Adrenal gland (tissue), 19 donors: ENCODE measurements at places on chromosomes 7 and 10. TPM values are rescaled to one million over a fixed set of nuclear protein-coding genes. Genes with fewer than 3 reads are reported as not detected.

PAX4 gene
- not detected for total RNA-seq

TAS2R5 gene
- total RNA-seq = 0.61 TPM

VGF gene
- total RNA-seq = 1.7 TPM

CRYGN gene
- total RNA-seq = not detected

SSC4D gene
- total RNA-seq = 10.7 TPM

PTPRZ1 gene
- 0.39 TPM for total RNA-seq

GOLGA7B gene
- 0.61 TPM for total RNA-seq

CDK1 gene
- 2.6 TPM for total RNA-seq

WDR86 gene
- total RNA-seq = 2.6 TPM

EPHA1 gene
- 0.29 TPM for total RNA-seq

NXPH1 gene
- total RNA-seq = 40.6 TPM

DNA sequence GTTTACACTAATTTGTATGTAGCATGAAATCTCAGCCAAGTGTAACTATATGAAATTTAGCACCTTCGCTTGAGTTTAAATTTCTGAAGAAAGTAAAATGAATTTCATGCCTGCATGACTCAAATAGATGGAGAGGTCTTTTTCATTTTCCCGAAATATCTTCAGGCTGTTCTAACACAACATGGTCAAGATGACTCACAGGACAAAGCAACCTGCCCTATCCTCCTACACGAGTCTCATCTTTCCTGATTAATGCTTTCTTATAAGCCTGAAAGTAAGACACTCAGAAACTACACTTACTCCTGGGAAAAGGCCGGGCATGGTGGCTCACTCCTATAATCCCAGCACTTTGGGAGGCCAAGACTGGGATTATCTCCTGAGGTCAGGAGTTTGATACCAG is 41.2 kb downstream of the CH25H start:
- DNase-seq = no peak

GRCh38 chr7:139850906-139851305 is 21.8 kb downstream of the TBXAS1 start:
- DNase-seq = no peak

- no peak for DNase-seq
Measured at GRCh38 chr7:157731126-157731525, 394.3 kb downstream of the DNAJB6 start.

DNA sequence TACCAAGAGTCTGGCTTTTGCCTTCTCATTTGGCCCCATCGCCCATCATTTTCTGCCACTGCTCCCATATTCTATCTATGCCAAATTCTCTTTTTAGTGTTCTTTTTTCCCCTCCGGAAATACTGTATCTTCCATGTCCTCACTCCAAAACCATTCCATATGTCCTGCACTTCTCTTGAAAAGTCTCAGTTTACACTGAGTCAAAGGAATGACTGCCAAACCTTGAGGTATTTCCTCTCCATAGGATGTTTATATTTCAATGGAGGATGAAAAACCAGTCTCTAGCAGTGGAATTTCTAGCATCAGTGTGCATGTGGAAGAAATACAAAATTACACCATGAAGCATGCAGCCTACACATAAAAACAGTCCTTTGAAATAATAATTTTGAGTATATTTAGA is 121.4 kb upstream of the PHYHIPL start:
- DNase-seq = no peak

GRCh38 chr10:51301644-51302043 is 227.4 kb downstream of the PRKG1 start:
- DNase-seq = no peak

DNA sequence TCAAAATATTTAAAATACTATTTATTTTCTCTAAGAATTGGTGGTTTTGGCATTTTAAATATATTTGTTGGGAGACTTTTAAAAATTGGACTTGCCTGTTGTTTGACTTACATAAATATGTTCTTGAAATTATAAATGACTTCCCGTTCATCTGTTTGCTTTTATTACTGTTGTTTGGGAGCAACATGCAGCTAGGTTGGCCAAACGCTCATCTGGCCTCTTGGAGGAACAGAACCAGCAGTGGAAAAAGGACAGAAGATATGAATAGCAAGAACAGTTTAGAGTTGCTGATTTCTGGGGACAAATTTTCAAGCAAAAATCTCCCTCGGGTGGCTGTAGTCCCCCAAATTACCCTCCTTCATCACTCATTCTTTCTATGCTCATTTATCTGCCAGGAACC is 41.6 kb downstream of the PLXDC2 start:
- DNase-seq = no peak

- DNase-seq = no peak
Measured at GRCh38 chr10:4771554-4772201, 54.3 kb upstream of the AKR1E2 start.

- DNase-seq = no peak
Measured at GRCh38 chr7:112362731-112363131, 87.5 kb upstream of the IFRD1 start.

DNA sequence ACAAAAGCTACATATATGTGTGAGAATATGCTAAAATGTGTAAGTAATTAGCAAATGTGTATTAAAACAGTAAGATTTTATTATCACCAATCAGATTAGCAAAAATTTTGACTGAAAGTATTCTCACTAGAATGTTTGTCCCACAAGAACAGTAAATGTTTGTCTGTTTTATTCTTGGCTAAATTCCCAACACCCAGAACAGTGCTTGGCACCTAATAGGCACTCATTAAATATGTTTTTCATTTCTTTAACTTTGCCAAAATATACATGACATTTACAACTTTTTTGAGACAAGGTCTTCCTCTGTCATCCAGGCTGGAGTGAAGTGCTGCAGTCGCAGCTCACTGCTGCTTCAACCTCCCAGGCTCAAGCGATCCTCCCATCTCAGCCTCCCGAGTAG is 143.6 kb downstream of the EBF3 start:
- DNase-seq = no peak

- peak; percentile 59 for DNase-seq
Measured at GRCh38 chr7:79055722-79056415, 397.6 kb downstream of the MAGI2 start.

DNA sequence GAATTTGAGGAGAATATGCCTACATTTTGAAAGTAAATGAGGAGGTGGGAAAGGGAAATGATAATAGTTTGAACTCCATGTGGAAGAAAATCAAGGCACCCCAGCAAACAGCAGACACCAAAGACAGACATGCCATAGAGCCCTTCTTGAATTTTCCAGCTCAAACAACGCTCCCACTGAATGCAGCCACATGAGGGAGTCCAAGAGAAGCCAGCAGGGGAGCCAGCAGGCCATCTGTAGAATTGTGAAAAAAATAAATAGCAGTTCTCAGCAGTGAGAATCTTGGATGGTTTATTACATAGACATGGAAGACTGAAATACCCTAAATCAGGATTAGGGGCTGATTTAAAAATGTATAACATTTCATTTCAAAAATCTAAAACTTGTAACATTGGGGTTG is 1567.3 kb upstream of the LRRTM3 start:
- no peak for DNase-seq

DNA sequence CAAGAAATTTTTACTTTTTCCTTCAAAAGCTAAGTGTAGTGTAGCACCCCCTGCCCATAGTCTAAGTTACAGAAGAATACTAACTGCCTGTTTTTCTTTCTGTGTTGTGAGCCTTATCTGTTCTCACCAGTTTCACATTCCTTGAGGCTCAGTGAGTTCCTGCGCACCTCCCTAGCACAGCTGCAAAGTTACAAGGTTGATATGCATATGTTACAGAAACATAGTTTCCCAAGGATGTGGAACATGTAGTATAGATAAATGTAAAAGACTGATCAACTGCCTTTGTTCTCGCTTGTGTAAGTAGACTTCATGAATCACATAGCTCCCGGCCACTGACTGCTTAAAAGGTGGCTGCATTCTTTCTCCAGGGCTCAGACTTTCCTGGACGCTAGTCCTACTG is 6.7 kb upstream of the ZNF33B start:
- DNase-seq = no peak

DNA sequence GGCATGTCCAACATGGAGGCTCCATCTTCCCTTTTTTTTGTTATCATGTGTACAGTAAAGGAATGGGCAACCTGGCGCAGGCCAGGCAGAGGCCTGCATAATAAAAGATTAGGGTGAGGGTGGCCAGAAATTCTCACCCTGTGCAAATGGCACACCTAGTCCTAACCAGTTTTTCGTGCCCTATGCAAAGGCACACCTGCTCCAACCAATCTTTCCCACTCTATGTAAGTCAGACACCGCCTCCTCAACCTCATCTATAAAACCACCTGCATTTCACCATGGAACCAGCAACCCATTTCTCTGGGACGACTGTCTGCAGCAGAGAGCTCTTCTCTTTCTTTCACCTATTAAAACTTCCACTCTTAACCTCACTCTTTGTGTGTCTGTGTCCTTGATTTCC is 16.1 kb downstream of the TBATA start:
- DNase-seq = no peak

DNA sequence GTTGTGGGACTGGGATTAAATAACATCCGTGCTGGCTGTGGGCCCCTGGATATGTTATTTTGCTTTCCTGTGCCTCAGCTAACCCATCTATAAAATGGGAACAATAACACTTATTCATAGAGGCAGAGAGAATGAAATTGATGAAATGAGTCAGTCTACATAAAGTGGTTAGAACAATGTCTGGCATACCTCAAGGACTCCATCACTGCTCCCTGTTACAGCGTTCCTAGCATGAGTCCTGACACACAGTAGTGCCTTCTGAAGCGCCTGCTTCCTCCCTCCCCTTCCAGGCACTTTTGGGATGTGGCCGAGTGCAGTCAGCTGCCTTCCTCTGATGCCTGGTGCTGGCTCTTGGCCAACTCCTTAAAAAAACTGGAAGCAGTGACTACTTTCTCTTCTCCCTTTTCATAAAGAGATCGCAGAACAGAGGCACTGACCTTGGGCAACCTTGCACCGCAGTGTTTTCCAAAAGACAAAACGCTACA is 108.4 kb upstream of the ZMIZ1 start:
- DNase-seq = peak; percentile 95

DNA sequence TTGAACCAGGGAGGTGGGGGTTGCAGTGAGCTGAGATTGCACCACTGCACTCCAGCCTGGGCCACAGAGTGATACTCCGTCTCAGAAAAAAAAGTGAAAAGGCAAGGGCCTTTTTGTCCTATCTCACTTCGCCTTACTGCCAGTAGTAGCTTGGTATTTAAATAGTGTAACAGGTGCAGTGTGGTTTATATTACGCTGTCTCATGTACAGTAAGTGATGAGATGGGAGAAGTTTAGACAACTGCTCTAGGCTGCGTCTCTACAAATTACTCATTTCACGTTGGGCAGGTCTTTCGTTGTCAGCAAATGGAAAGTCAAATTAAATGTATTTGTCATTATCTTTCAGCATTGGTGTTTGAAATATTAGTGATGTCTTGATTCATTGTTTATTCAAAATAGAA is 15.5 kb upstream of the PFKFB3 start:
- no peak for DNase-seq

- no peak for DNase-seq
Measured at GRCh38 chr7:119452401-119452800, 820.6 kb upstream of the KCND2 start.

- DNase-seq = no peak
Measured at GRCh38 chr7:115941703-115942268, 88.8 kb downstream of the TFEC start.

DNA sequence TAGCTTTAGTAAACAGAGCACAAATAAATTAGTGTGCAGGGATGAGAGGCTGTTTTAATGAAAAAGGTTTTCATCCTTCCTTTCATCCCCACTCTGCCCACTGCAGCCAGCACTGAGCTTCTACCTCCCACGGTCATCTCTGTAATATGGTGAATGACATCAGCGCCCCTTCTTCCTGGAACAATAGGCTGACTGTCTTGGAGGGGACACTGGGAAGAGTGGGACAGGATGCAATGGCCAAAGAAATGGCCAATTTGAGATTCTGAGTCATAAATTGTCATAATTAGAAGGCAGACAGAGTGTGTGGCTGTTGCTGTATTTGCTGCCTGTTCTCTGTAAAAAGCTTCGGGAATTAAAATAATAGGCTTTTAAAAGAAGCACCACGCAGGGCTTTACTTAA is 126.7 kb upstream of the CALN1 start:
- DNase-seq = no peak

GRCh38 chr10:69938541-69938991 is 114.1 kb upstream of the MACROH2A2 start:
- DNase-seq = no peak

GRCh38 chr10:124648738-124649137 is 95.4 kb downstream of the FAM53B start:
- DNase-seq = peak; percentile 93

DNA sequence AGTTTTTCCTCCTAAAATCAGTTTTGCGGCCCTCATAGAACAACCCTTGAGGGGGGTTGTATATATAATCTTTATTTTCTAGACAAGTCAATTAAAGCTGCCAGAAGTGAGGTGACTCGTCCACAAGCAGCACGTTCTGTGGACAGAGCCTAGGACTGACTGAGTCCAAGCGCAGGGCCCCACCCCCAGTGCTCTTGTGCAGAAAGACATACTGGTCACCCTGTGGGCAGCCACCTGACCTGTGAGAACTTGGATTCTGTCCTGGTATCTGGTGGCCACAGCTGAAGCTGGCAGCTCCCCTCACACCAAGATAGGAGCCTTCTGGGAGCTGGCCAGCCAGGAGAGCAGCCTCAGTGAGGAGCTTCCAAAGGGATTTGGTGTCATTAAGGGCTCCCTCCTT is 89.3 kb downstream of the GRK5 start:
- peak; percentile 72 for DNase-seq

GRCh38 chr10:124270530-124271327 is 148.0 kb downstream of the OAT start:
- no peak for DNase-seq

GRCh38 chr10:33290321-33291052 is 44.0 kb downstream of the NRP1 start:
- no peak for DNase-seq

- no peak for DNase-seq
Measured at GRCh38 chr7:1228545-1229201, 4.0 kb upstream of the UNCX start.

GRCh38 chr7:101114492-101114891 is 12.4 kb upstream of the SERPINE1 start:
- DNase-seq = no peak

GRCh38 chr10:35606430-35606829 is 1.3 kb downstream of the GJD4 start:
- no peak for DNase-seq

DNA sequence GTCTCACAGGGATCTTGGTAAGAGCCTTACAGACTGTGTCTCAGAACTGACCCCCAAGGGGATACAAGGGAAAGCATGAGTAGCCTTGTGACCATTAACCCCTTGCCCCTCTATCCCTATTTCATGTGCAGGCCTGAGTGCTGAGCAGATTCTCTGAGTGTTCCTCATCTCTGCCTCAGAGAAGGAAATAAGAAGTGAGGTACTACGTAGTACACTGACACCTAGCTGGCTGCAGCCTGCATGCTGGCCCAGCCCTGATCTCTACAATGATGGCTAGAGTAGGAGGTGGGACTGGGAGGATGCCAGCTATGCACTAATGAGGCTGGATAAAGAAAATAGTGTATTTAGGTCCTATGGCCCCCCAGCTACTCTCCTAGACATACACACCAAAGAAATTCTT is 174.9 kb upstream of the HPS1 start:
- DNase-seq = no peak

DNA sequence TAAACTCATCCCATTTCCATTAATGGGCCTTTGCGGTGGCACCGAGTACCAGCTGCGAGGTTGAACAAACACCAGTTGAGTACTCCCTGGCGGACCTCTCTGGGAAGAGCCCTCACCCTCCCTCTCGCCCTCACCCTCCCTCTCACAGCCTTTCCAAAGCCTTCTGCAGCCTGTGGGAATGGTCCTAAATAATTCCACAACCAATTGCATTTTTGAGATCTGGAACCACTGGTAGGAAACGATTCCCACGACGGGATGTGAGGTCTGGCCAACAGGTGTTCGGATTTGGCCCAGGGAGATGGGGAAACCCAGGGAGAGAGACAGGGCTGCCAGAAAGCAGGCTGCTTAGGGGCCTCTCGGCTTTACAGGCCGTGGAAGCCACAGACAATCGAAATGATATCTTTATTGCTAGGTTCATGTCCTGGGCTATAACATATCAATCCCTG is 5.3 kb downstream of the PTF1A start:
- no peak for DNase-seq
